NCI-H1436 treated with DMSO at 0.1 percent for 48 hours (cell line): ENCODE measurements at places on chromosomes 11 and 22.

GRCh38 chr11:14364322-14364721 is 5.3 kb upstream of the RRAS2 start:
- DNase-seq: no peak

GRCh38 chr11:78841456-78842060 is 266.9 kb upstream of the NARS2 start:
- no peak for DNase-seq

GRCh38 chr11:48116437-48117228 is 100.0 kb upstream of the OR4B1 start:
- no peak for DNase-seq

DNA sequence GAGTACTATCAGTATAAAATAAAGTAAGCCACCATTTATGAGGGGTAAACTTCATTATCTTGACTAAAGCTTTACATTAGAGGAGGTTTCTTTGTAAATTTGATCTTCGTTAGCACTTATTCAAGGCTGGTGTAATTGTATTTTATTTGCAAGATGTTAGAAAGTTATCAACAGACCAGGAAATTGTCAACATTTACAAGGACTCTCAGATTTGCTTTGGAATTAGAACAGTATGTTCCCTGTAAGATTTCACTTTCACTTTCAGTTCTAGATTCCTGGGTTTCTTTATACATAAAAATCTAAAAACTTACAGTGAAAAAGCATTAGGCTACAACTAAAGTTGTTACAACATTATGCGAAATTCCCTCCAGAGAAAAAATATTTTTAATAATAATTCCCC is 4.6 kb upstream of the BIRC3 start:
- DNase-seq: no peak

- DNase-seq: no peak
Measured at GRCh38 chr22:37629928-37630327, 9.5 kb upstream of the SH3BP1 start.

- DNase-seq: no peak
Measured at GRCh38 chr11:1728931-1729691, 21.3 kb downstream of the IFITM10 start.

GRCh38 chr11:66159324-66159984 is 89.4 kb downstream of the PACS1 start:
- DNase-seq: no peak

GRCh38 chr11:64867748-64868462 is 10.5 kb downstream of the EHD1 start:
- no peak for DNase-seq

DNA sequence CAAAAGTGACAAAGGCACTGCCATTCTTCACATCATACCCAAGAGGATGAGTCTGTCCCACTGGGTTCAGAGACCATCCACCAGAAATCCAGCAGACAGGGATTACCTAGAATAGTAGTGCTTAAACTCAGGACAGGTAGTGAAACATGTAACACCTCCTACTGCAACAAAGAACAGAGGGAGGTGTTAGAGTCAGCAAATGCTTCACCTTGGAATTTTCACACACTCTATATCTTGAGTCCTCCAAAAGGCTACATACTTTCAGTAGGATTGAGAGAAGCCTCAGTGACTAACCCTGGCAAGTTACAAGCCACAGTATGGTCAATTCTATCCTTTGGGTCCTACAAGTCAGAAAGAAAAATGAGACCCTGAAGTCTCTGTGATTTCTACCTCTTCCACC is 6.0 kb upstream of the CAVIN3 start:
- no peak for DNase-seq

DNA sequence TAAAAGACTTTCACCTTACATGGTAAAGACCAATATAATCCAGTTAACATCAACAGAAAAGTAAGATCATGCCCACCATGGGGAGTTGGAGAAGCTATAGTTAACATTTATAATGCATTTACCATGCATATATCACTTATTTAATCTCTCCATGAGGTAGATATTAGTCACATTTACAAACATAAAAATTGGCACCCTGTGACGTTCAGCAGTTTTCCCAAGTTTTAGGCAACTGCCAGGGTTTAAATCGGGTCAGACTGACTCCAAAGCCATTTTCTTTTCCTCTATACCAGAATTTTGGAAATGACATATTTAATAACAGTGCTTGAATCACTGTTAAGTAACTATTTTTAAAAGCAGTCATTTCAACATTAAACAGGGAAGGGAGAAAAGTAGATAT is 266.3 kb downstream of the DDX10 start:
- no peak for DNase-seq

GRCh38 chr11:72091292-72091691 is 10.6 kb downstream of the LRRC51 start:
- DNase-seq: no peak

GRCh38 chr11:80188076-80188627 is 747.3 kb upstream of the TENM4 start:
- no peak for DNase-seq

- no peak for DNase-seq
Measured at GRCh38 chr11:67027483-67027930, 4.6 kb downstream of the SYT12 start.

GRCh38 chr22:47995264-47995627 is 1232.8 kb downstream of the TBC1D22A start:
- DNase-seq: no peak

GRCh38 chr11:117825538-117826189 is 1.1 kb upstream of the FXYD2 start:
- no peak for DNase-seq

GRCh38 chr22:31346733-31347250 is 646 bp upstream of the PATZ1 start:
- DNase-seq: no peak

- no peak for DNase-seq
Measured at GRCh38 chr22:34105461-34106062, 185.3 kb upstream of the LARGE1 start.

- no peak for DNase-seq
Measured at GRCh38 chr11:17385492-17385891, 3.0 kb downstream of the KCNJ11 start.

- no peak for DNase-seq
Measured at GRCh38 chr11:68003846-68004550, at the start of gene UNC93B1. Gene UNC93B1, minus strand, starts transcription at chr11:68004097. Its CDS starts 54 bp downstream, at chr11:68004043.

- DNase-seq: no peak
Measured at GRCh38 chr11:63906585-63906984, 10.4 kb downstream of the RCOR2 start.

- DNase-seq: no peak
Measured at GRCh38 chr11:126925321-126926093, 75.1 kb downstream of the KIRREL3 start.

- peak; percentile 51 for DNase-seq
Measured at GRCh38 chr11:17384002-17384511, 4.4 kb downstream of the KCNJ11 start.

DNA sequence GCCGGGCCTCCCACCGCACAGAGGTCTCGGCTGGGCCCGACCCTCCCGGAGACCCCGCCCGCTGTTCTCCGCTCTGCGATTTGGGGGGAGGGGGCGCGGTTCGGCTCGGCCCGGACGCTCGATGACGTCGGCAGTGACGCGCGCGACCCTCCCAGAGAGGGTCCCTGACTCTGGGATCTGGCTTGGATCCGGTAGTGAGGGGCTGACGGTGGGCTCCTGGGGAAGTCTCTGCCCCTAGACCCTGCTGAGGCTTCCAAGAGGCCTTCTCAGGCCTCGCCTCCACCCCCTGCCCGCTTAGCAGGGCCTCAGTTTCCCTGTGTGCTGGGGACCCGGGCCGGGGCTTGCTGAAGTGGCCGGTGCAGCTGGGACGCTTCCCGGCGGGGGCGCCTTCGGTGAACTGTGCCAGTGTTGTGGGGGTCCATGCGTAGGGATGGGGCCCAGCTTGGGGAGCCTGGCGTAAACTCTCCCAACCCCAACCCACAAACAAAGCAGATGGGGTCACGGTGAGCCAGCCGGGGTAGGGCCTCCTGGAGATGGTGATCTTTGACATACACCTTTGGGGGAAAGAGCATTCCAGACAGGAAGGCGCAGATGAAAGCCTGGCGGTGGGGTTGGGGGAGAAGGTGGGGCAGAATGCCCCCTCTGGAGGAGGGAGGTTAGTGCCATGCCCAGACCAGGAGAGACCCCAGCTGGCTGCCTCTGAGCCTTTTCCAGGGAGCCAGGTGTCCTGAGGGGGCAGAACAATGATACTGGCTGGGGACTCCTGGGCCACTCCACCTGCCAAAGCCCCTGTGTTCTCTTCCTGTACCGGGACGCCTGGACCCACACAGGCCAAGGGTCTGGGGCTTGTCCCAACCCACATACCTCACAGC is 1.0 kb downstream of the B4GALNT4 start:
- DNase-seq: no peak

DNA sequence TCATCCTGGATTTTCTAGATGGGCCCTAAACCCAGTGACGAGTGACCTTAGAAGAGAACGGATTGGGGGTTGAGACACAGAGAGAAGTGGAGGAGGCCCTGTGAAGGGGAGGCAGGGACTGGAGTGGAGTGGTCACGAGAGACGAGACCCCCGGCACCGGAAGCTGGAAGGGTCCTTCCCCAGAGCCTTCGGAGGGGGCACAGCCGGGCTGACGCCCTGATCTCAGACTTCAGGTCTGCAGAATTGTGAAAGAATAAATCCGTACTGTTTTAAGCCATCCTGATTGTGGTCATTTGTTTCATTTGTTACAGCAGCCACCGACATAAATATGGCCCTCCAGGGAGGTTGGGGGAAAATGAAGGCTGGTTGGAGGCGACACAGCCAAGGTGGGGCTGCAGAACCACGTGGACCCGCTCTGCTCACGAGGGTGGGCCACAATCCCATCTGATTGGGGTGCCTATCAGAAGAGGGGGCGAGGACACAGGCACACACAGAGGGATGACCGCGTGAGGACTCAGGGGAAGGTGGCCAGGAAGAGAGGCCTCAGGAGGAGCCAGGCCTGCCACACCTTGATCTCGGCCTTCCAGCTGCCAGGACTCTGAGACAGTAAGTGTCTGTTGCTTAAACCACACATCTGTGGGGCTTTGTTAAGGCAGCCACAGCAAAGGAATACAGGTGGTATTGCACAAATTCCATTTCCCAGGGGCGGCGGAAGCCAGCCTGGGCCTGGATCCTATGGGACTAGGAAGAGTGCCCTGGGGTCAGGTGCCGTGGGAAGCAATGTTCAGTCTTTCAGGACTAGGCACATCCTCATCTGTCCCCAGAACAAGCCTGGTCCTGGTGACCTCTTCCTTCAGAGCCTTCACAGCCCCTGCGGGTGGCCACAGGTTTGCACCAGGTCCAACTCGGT is 73.3 kb upstream of the SHANK2 start:
- DNase-seq: no peak

DNA sequence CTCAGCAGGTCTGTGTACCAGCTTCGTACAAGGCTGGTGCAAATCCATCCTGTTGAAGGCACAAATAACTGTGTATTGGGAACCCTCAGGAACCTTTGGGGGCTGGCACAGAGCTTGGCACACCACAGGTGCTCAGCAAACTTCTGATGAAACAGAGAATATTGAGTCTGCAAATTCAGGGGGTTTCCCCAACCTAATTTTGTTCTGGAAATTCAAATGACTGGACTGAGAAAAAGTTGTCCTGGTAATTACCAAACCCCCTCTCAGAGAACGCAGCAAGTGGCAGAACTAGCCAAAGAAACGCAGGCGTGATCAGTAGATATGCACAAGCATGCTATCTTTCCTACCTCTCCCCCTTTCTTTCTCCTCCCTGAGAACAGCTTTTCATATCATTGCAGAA is 47.6 kb downstream of the LIF start:
- DNase-seq: no peak

DNA sequence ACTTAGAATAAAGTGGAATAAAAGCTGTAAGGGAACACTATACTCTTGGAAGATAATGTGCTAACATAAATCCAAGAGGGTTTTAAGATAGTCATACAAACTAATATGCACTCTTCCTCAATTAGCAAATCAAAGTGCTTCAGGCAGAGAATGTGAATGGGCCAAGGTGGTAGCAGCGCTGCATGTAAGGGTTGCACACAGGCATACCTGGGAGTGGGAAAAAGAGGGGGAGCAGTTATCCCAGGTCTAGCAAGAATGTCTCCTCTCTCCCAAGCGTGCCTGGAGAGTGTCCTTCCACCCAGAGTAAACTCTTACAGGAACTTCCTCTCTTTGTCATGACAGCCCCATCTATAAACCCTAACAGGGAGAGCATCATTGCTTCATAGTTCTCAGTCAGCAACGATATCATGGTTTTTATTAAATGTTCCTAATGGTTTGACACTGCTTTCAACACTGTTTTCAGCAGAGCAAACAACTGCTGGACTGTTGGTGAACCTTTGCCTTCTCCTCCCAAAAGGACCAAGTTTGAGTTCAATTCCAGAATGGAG is 61.6 kb downstream of the SYTL2 start:
- DNase-seq: no peak

GRCh38 chr11:11748706-11749365 is 92.9 kb upstream of the USP47 start:
- no peak for DNase-seq

GRCh38 chr11:26704249-26704648 is 17.6 kb downstream of the SLC5A12 start:
- no peak for DNase-seq

GRCh38 chr11:95147364-95147905 is 57.8 kb downstream of the ENDOD1 start:
- DNase-seq: no peak

- no peak for DNase-seq
Measured at GRCh38 chr11:24820541-24820940, 323.7 kb downstream of the LUZP2 start.

- no peak for DNase-seq
Measured at GRCh38 chr11:101923554-101923953, 7.2 kb upstream of the ANGPTL5 start.

DNA sequence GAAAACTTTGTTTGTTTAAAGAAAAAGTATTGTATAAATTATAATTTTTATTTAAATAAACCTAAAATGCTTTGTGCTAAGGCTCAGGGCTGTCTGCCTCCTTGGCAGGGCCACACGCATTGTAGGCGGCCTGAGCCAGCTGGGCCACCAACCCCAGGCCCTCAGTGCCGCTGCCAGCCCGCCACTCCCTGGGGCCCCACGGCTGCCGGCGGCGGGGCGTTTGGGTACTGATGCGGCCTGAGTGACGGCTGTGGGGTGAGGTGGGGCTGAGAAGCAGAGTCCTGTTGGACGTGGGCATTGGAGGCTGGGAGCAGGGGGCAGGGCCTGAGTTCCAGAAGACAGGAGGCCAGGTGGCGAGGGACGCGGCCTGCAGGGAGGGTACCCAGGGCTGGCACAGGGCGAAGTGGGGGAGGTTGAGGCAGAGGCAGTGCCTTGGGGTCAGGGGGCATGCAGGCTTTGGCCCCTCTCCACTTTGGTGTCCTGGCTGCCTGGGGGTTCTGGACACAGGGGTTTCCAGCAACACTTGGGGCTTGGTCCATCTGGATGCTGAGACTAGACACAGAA is 58.3 kb downstream of the CERK start:
- no peak for DNase-seq

- DNase-seq: no peak
Measured at GRCh38 chr11:134464196-134464595, 52.2 kb upstream of the B3GAT1 start.

- DNase-seq: no peak
Measured at GRCh38 chr22:19722178-19722981, 959 bp upstream of the GP1BB start.

GRCh38 chr22:49869845-49870712 is 16.4 kb downstream of the ZBED4 start:
- DNase-seq: no peak
